NCI-H1417 treated with DMSO at 0.1 percent for 48 hours (cell line): ENCODE measurements at places on chromosomes 1 and 21.

GRCh38 chr1:230476622-230477003, 50.5 kb upstream of the PGBD5 start:
- DNase-seq, result no peak

DNA sequence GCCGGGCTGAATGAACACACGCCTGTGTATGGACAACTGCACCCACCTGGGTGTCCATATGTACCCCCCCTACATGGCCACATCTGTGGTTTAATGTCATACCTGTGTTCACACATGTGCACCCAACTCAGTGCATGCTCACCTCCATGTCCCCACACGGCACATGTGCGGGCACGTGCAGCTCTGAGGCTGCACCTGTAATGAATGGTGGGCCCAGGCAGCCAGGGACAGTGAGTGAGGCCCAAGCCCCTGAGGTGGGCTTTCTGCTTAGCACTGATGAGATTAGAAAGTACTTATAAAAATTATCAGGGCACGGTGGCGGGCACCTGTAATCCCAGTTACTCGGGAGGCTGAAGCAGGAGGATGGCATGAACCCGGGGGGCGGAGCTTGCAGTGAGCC, 42.5 kb upstream of the CSF3R start:
- DNase-seq, result no peak

GRCh38 chr1:110466646-110467280, 15.8 kb downstream of the PROK1 start:
- no peak for DNase-seq

DNA sequence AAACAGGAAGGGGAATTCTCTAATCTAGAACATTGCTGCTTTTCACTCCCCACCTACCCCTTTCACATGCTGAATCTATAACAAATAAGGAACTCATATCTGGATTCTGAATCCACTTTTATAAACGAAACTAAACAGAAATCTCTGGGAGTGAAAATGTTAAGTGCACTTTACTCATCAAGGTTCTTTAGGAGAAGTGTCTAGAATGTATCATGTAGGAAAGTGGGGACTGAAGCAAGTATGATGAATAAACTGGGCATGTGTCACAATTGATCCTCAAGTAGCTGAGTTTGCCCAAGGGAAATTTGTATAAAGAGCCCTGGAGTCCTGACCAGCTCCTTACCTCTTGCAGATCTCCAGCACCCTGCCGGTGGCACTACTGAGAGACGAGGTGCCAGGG, 19.8 kb downstream of the AVPR1B start:
- DNase-seq, result no peak

- no peak for DNase-seq
Measured at GRCh38 chr1:100794748-100795645, 75.5 kb downstream of the VCAM1 start.

GRCh38 chr1:169860187-169860586, 33.5 kb downstream of the SCYL3 start:
- DNase-seq, result no peak

DNA sequence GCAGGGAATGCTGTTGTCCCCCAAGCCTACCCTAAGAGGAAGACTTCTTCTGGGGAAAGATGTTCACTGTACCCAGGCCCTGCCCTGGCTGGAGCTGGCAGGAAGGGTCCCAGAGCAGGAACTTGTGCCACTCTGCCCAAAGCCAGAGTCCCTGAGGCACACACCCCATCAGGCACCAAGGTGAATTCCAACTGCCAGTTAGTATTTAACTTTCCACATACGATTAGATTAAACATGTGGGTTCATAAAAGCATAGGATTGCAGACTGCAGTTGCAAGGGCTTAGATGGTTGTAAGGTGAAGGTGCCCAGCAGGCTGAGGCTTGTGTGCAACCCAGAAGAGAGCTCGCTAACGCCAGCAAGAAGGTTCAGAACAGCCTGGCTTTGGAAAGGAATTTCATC, at the start of gene KCNE2:
KCNE2 (plus strand) TSS at position 274 of the 400 bp plus-strand sequence. CDS start 6,473 bp downstream, outside the sequence.
- no peak for DNase-seq

DNA sequence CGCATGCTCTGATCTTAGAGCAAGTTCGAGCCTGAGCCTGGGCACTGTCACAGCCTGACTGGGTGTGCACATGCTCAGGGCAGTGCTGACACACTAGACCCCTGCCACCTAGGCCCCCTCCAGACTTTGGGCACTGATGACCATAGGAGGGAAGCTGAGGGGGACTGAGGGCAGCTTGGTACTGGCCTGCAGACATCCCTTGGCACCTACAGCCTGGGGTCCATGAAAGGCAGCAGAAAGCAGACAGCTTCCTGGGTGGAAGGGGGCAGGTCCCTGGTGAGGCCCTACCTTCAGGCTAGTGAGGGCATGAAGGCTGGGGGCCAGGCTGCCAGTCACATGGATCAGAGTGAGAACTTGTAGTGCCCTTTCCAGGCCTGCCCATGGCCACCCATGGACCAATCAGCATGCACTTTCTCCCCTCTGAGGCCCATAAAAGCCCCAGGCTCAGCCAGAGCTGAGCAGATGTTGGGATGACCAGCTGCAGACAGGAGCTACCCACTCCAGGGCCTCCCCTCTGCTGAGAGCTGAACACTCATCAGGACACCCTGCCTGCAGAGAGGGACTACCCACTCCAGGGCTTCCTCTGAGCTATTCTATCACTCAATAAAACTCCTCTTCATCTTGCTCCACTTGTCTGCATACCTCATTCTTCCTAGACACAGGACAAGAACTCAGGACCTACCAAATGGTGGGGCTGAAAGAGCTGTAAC, 680.8 kb downstream of the MATN1 start:
- DNase-seq, result no peak

- no peak for DNase-seq
Measured at GRCh38 chr1:75985827-75986226, 53.6 kb upstream of the ASB17 start.

GRCh38 chr1:85148524-85149250, 52.1 kb downstream of the SYDE2 start:
- DNase-seq, result no peak

GRCh38 chr21:45365608-45366241, 39.2 kb upstream of the COL18A1 start:
- no peak for DNase-seq

GRCh38 chr21:39319814-39320332, 6.4 kb upstream of the BRWD1 start:
- no peak for DNase-seq

- DNase-seq, result no peak
Measured at GRCh38 chr21:34552360-34553098, 40.5 kb upstream of the KCNE1 start.

GRCh38 chr1:3819771-3820200, 23.5 kb upstream of the LRRC47 start:
- DNase-seq, result no peak

DNA sequence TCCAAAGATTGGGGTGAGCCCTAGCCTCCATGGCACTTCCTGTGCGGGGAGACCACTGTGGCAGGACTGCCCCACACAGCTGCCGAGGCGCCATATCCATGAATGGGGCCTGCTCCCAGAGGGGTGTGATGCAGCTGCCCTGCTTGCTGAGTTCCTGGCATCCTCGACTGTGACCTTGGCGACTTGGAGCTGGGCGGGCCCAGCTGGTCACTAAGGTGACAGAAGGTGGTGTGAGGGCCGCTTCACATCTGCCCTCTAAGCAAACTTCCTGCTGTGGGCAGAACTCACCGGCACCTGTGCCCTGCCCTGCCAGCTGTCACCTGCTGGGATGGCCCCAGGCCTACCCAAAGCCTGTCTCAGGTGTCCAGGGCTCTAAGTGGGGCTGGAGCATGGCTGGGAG, 9.0 kb downstream of the TMEM61 start:
- DNase-seq, result peak; percentile 53

- no peak for DNase-seq
Measured at GRCh38 chr1:38029685-38030511, 16.7 kb downstream of the POU3F1 start.

- no peak for DNase-seq
Measured at GRCh38 chr1:206685334-206685768, 646 bp downstream of the MAPKAPK2 start.

GRCh38 chr21:30306884-30307283, 13.2 kb downstream of the KRTAP26-1 start:
- no peak for DNase-seq

DNA sequence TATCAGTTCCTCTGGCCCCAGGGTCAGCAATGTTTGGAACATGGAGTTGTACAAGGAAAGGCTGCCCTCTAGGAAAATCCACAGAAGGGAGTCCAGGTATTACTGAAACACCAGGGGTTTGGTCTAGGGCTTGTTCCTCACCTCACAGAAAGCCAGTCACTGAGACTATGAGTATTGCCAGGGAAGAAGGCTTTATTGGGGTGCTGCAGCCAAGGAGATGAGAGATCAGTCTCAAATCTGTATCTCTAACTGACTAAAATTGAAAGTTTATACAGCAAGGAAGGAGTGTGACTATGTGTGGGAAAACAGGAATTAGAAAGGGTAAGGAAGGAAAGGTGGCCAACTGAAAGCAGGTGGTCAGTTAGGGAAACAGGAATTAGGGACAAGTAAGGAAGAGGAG, 172.3 kb downstream of the LYPLAL1 start:
- DNase-seq, result no peak

GRCh38 chr1:12511516-12512468, 106.2 kb downstream of the DHRS3 start:
- DNase-seq, result no peak

- no peak for DNase-seq
Measured at GRCh38 chr1:98981917-98982513, 22.6 kb downstream of the PLPPR5 start.

DNA sequence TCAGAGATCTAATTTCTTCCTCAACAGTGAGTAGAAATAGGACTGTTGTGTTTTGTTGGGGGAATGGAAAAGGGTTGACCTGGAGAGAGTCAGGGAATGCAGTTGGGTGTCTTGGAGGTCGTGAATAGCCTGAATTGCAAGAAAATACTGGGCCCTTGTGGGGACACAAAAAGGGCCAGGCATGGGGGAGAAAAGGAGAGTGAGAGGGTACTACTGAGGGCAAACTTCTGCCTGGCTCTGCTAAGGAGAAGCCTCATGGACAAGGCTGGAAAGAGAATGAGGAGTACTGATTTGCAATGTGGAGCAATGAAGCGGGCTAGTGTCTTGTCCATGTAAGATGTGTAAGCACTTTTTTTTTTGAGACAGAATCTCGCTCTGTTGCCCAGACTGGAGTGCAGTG, 96.2 kb upstream of the IRF2BP2 start:
- no peak for DNase-seq

GRCh38 chr1:67264899-67265298, 42.8 kb upstream of the IL12RB2 start:
- DNase-seq, result no peak

- DNase-seq, result no peak
Measured at GRCh38 chr1:160681066-160681890, 30.3 kb downstream of the CD48 start.

DNA sequence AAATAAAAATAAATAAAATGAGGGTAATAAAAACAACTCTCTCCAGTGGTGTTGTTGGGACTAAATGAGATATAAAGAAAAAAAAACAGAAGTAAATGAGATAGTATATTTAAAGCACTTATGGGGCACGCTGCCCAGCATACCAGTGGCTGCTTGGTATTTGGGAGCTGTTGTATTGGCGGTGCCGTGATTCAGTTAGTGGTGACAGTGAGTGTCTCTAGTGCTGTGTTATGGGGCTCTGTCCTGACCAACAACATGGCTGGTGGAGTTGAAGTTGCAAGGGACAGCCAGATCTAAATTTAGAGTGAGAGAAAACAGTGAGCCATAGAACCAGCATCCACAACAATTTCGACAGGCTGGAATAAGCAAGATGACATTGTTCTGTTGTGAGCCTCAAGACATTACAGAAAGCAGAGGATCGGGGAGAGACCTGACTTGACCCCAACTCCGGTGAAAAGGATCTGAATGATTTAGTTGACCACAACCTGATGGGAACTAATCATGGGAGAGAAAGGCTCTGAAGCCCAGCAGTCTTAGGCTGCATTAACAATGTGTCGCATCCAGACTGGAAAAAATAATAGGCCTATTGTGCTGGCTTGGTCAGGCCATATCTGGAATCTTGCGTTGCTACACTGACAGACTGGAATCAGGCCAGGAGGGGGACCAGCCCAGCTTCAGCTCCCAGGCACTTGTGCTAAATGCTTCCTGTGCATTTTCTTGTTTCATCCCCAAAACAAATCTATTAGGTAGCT, 2.4 kb upstream of the MFSD2A start:
- no peak for DNase-seq

- DNase-seq, result no peak
Measured at GRCh38 chr21:14995695-14996490, 68.9 kb downstream of the NRIP1 start.

DNA sequence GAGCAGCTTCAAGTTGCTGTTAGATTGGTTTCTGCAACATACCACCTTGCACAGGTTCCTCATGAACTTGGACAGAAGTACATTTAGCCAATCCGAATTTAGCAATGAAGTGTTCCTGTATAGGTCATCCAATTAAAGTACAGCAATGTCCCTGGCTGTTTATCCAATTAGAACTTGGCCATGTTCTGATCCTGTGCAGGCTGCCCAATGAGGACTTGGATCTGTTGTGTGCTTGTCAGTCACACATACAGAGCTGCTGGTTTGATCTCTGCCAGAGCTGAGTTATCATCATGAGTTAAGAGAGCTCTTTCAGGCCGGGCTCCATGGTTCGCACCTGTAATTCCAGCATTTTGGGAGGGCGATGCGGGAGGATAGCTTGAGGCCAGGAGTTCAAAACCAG, 22.0 kb upstream of the IFNLR1 start:
- no peak for DNase-seq

GRCh38 chr1:10918531-10918930, 93.9 kb upstream of the TARDBP start:
- DNase-seq, result no peak

- no peak for DNase-seq
Measured at GRCh38 chr21:37338671-37339551, 27.7 kb upstream of the DYRK1A start.

- DNase-seq, result no peak
Measured at GRCh38 chr1:150162862-150163706, 13.4 kb downstream of the PLEKHO1 start.

GRCh38 chr1:30524840-30525617, 198.4 kb downstream of the MATN1 start:
- DNase-seq, result no peak

DNA sequence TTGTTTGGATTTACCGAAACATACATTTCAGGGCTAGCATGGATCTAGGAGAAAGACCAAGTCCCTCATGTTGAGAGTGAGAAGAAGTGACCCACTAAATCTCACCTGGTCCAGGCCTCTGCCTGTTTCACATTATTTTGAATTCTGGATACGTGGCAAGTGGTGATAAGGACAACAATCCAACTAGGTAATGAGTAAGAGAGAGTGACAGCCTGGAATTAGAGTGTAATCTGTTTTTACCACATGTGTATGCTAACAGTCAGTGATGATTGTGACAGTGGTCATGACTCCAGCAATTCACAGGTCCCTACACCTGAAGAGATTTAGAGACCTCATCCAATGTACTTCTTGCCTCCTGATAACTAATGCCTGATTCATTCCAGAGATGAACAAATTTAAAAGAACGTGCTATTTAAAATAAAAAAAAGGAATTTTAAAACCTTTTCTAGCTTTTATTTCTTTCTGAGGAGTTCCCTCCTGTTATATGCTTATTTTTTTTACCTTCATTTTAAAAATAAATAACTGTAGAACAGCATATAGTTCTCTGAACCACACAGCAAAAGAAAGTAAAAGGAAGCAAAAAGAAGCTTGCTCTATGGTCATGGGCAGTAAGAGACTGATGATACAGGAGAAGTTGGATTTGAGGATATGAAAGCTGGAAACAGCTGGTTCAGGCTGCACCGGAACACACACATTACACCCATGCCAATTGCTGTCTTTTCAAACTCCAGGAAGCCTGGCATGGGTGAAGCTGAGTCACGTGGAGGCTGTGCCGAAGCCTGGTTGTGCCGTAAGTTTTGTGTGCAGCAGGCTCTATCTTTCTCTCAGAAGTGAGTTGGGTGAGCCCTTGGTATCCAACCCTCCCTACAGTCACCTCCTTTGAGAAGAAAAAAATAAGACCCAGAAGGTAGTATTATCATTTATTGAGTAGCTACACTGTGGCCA, 14.7 kb downstream of the C1orf116 start:
- no peak for DNase-seq
